Activated CD4-positive, alpha-beta T cell treated with anti-CD3 and anti-CD28 coated beads for 1 hour (primary cell): ENCODE measurements at places on chromosomes 2 and 18.
A peak's percentile ranks its signal among the peaks of the same experiment; 100 is the strongest.

- DNase-seq, result no peak
Measured at GRCh38 chr18:3513481-3513880, 63.5 kb downstream of the TGIF1 start.

GRCh38 chr2:83823229-83823628 lies 635.9 kb downstream of the SUCLG1 start:
- no peak for DNase-seq

DNA sequence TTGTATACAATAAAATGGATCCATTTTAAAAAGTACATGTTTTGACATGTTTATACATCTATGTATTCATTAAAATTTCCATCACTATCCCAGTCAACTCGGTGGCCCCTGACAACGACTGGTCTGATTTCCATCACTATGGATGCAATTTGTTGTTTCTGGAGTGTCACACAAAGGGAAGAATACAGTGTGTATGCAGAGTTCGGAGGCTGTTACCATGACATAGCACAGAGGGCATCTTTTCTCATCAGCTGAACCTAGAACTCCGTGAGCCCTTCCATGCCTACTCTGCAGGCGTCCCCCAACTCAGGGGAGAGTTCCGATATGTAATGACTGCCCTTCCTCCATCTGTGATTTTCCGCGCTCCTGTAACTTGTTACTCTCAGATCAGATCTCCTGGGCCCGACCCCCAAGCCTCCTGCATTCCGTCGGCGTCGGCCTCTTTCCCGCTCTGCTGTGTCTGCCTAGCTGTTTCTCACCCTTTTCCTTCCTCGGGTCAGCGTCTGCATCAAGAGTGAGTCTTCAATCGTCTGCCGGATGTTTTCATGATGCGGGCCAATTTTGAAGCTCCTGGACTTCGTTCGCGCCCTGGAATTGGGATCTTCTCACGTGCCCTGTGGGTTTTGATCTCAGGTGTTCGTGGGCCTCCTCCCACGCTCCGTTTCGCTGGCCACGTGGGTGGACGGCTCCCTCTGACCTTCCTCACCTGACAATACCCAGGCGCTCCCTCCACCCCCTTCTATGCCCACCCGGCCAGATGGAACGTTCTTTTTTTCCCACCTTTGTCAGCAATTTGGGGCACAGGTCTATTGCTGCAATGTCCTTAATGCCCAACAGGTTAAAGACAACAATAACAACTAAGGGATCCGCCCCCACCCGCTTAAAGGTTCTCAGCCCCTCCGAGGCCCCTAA lies 161.0 kb downstream of the TWIST2 start:
- DNase-seq, result no peak

GRCh38 chr2:85673716-85674375 lies 5.8 kb upstream of the SFTPB start:
- no peak for DNase-seq

DNA sequence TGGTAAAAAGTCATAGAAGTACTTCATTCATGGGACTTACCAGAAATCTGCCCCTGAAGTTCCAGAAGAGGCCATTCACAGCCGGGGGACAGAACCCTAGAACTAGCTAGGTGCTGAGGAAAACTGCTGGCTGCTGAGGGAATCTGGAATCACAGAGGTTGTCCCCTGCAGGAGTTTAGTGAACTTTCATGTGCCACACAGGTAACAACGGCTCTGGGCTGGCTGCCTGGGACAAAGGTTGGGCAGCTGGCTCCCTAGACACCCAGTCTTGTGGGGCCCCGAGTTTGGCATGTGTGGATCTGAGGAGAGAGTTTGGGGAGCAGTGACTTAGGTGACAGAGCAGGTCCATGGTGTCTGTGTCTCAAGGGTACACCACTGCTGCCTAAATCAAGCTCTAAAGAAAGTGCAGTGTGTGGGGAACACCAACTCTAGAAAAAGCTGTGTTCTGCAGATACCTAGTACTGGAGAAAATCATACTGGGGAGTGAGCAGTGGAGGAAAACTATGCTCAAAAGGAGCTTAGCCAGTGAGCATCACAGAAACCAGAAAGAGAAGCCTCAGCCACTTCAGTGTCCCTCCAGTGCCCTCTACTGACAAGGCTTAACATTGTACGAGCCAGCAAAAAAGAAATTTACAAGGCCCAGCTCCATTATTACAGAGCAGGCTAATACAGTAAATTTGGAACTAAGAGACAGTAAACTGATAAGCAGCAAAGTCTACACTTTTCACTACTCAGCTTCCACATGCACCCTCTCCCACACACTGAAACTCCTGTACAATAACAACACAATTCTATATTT lies 15.2 kb downstream of the GALNT3 start:
- no peak for DNase-seq

GRCh38 chr18:45166341-45166835 lies 448.9 kb upstream of the SLC14A2 start:
- DNase-seq, result no peak

GRCh38 chr2:5766561-5766960 lies 74.4 kb downstream of the SOX11 start:
- no peak for DNase-seq

GRCh38 chr2:42568401-42569115 lies at the start of gene MTA3:
TSS of gene MTA3 (plus strand) at chr2:42568632. CDS start at chr2:42568746, 114 bp downstream.
- peak; percentile 50 for DNase-seq

- DNase-seq, result no peak
Measured at GRCh38 chr2:64779117-64779690, 125.5 kb upstream of the SERTAD2 start.

DNA sequence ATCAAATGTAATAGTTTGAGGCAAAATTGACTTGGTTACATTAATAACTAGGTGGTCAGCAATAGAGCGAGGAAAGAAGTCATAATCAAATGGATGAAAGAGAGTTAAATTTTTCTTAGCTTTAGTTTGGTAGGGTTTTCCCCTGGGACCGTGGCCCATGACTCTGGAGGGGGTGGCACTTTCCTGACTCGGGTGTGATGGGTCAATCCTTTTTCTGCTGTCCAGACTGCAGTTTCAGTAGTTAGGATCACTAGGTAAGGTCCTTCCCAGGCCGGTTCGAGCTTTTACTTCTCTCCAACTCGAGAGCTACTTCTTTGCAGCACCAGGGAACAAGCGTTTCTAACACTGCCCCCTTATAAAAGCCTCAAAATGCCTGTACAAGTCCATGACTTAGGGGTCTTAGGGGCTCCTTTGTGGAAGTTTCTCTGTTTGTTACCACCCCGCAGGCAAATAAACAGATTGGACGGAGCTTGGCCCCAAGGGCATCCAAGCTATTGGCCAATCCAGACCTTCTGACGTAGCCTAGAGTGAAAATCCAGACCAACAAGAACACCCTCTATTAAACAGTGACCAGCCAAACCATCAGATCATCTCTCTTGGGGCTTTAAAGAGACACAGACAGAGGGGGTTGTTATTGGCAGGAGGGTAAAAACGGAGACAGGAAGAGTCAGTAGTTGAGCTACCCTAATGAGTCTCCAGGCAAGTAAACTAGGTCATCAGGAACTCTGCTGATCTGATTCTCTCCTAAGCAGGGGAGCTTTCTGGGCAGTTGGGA lies 9.4 kb upstream of the CEP68 start:
- no peak for DNase-seq

- DNase-seq, result no peak
Measured at GRCh38 chr18:46677611-46678010, 20.6 kb upstream of the LOXHD1 start.

DNA sequence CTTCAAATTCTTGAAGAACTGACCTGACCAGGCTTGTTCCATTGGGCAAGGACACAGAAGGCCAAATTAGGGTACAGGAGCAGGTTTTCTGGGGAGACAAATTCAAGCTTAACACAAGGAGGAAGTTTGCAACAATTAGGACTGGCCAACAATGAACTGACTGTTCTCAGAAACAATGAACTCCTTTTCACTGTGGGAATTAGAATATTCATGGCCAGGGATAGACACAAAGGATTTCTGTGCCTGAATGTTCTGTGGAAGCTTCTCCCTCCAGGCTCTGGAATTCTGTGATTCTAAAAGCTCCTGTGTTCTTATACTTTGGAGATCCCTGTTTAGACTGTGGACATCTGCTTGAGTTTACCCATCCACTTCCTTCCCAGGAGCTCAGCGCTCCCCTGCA lies 15.2 kb downstream of the SMYD1 start:
- DNase-seq, result no peak

- no peak for DNase-seq
Measured at GRCh38 chr2:171317492-171318125, 116.2 kb downstream of the METTL8 start.

GRCh38 chr2:218169757-218170546 lies 3.2 kb upstream of the CXCR1 start:
- DNase-seq, result no peak

GRCh38 chr2:6877402-6878304 lies at the start of gene RSAD2:
TSS of gene RSAD2 (plus strand) at chr2:6877777. CDS start at chr2:6877801, 24 bp downstream.
- peak; percentile 78 for DNase-seq

- no peak for DNase-seq
Measured at GRCh38 chr2:220857368-220857767, 714.7 kb downstream of the EPHA4 start.

GRCh38 chr2:7154656-7155055 lies 237.4 kb downstream of the RNF144A start:
- no peak for DNase-seq

- DNase-seq, result no peak
Measured at GRCh38 chr2:220153118-220153517, 525.7 kb downstream of the SLC4A3 start.

DNA sequence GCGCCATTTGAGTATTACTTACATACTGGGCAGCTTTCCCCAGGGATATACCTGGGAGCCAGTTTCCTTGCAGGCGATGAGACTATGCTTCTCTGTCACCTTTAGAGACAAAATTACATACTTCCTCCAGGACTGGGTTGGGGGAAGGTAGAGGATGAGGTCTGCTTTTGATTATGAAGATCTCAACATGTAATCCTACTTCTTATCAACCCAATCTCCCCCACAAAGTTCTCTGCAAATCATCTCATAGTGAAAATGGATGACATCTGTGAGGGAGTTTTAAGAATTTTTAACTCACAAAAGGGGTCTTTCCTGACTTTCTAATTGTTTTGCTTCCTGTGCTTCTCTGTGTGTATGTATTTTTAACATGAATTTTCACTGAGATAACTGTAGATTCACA lies 81.9 kb downstream of the TMEM131 start:
- DNase-seq, result no peak
